Activated CD4-positive, alpha-beta T cell treated with anti-CD3 and anti-CD28 coated beads, Interleukin-2, amount 50 U/mL, for 24 hours (primary cell): ENCODE measurements at places on chromosomes 3 and 15.

- no peak for DNase-seq
These were observed 420.8 kb downstream of the EPHA6 start for GRCh38 chr3:97235179-97235578.

- DNase-seq = no peak
These were observed 368.0 kb downstream of the NAALADL2 start for GRCh38 chr3:175227126-175227525.

- DNase-seq = no peak
These were observed 66.0 kb downstream of the TRIM69 start for GRCh38 chr15:44802336-44802735.

DNA sequence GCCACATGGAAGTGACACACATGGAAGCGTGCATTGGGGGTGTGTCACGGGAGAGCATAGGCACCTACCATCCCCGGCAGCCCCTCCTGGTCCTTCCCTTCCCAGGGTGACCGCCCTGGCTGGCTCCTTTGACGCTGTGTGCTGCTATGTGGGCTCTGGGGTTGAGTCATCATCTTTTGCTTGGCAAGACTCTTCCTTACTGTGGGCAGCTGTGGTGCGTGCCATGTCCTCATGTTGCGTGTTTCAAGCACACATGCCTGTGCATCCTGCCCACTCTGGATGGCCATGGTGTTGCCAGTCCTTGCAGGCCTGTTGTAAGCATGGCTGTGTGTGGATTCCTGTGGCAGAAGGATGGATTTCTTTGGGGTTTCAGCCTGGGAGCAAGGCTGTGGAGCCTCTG is 14.0 kb downstream of the PLXNA1 start:
- DNase-seq = no peak

DNA sequence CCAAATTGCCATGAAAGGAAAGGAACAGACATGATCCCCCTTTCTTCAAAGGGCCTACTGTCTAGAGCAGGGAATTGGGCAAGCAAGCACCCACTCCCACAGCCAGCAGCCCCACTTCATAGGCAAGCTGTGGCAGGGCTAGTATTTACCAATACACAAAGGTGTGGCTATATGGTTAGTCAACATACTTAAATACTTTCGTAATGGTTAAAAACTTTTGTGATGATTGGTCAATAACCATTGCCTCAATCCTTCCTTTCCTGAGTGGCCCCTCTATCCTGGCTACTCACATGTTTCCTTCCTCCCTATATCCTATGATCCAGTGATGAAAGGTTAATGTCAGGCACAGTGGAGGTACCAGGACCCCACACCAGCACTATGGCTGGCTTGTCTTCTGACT is 30.1 kb upstream of the ARL8B start:
- no peak for DNase-seq

DNA sequence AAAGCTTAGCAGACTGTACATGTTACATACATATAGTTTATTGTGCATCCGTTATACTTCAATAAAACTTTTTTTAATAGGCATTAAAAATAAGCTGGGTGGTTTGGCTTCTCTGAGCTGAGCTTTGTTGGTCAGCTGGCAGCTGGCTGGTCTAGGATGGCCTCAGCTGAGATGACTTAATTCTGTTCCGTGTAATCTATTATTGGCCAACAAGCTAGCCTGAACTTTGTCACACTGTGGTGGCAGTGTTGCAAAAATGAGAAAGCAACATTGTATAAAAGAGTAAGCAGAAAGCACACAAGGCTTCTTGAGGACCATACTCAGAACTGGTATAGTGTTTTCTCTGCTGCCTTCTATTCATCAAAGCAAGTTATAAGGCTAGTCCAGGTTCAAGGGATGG is 45.2 kb downstream of the CGGBP1 start:
- no peak for DNase-seq

- no peak for DNase-seq
These were observed 571.8 kb upstream of the IL12A start for GRCh38 chr3:159416856-159417255.

GRCh38 chr3:123054109-123054778 is 12.6 kb upstream of the PDIA5 start:
- DNase-seq = no peak

DNA sequence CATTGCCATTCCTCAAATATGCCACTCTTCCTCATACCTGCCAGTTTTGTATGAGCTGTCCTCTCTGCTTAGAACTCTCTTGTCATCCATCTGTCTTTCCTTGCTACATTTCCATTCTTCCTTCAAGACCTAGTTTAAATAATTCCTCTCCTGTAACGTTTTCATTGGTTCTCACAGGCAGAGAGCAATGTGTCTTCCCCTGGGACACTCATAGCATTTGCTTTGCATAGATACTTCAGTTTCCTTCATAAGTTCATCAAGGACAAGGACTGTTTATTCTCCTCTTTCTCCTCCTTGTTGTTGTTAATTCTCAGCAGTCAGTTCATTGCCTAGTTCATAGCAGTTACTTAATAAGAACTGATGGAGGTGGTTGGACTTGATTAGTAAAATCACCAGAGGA is 10.5 kb downstream of the NR2C2 start:
- no peak for DNase-seq

DNA sequence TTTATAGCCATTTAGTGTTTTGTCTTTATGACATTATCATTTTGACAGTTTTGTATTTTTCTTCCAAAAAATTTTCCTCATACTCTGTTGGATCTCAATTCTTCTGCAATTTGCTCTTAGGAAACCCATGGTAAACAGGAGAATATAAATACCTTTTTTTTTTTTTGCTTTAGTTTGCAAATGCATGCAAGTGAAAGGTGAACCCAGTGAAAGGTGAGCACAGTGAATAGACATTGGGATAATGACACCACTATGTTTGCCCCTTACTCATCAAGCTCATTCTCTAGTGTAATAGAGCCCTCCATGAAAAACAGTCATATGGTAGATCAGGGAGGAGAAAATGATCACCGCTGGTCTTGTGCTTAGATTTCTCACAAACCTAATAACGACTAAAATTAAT is 59.0 kb upstream of the TRPC1 start:
- DNase-seq = no peak

GRCh38 chr15:57751177-57751800 is 44.8 kb downstream of the POLR2M start:
- DNase-seq = no peak

DNA sequence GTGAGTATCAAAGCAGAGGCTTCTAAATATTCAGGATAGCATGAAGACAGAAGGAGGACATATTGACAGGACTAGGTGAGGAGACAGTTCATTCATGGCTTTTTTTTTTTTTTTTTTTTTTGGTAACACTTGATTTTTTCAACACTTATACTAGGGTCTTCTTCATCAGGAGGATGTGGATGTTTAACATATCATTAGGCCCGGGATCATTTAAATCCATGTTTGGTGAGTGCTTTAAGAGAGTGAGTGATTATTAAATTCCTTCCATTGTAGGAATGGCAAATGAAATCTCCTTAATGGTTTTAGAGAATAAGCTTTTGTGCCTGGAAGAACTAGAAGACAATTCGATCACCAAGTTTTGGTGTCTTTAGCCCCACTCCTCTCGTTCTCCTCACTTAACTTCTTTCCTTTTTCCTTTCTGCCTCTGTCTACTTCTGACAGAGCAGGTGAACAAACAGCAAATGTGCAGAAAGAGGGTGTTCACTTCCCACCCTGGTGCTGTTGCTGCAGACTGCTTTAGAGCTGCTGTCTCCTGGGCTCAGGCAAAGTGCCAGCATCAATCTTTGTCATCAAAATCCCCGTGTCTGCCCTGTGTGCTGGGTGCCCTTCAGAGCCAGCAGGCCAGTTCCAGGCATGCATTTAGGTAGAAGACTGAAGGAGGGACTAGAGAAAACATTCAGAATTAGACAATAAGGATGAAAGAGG is 35.6 kb upstream of the RAB11A start:
- no peak for DNase-seq

DNA sequence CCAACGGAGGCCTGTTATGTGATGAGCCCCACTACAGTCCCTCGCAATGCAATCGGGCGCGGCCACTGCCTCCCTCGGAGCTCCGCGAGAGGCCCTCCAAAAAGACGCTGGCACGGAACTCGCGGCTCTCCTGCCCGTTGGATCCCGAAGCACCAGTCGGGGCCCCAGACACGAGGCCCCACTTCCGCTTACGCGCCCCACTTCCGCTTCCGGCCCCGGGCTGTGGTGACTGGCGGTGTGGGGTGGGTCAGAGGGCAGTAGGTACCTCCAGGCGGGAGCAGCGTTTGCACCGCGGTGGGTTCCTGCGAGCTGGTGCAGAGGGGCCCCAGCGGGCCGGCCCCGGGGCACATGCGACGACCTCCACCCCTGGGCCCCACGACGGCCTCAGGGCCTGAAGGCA is at the start of gene TOPAZ1:
TSS of gene TOPAZ1 (plus strand) at position 181 of the 400 bp plus-strand sequence. CDS start at position 349, 168 bp downstream.
- DNase-seq = no peak

DNA sequence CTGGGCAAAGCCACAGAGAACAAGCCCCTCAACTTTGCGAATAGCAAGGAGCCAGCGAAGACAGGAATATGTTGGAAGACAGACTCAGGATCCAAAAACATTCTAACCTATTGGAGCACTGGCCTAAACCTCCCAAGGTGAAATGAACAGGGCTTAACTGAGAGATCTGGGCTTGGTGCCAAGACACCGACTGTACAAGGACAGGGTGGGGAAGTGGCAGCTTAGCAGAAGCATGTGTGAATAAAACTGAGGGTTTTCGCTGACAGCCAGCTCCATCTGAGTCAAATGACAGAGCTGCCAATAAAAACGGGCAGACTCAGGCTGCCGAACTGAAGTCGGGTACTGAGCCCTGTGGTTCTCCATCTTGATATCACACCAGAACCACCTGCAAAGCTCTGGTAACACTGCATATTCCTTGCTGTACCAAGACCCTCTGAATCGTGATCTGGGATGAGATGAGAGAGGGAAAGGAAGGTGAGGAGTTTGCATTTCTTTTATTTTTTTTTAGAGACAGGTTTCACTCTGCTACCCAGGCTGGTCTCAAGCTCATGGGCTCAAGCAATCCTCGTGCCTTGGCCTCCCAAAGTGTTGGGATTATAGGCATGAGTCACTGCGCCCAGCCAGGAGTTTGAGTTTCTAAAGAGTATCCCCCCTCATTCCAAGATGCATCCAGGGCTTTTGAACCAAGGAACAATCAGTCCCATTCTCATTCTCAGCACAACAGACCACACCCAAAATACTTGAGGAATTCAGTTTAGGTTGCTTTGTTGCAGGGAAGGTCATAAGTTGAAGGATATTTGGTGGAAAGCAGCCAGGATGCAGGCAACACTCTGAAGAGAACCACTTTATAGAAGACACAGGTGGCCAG is 6.0 kb upstream of the PLCB2 start:
- DNase-seq = no peak

DNA sequence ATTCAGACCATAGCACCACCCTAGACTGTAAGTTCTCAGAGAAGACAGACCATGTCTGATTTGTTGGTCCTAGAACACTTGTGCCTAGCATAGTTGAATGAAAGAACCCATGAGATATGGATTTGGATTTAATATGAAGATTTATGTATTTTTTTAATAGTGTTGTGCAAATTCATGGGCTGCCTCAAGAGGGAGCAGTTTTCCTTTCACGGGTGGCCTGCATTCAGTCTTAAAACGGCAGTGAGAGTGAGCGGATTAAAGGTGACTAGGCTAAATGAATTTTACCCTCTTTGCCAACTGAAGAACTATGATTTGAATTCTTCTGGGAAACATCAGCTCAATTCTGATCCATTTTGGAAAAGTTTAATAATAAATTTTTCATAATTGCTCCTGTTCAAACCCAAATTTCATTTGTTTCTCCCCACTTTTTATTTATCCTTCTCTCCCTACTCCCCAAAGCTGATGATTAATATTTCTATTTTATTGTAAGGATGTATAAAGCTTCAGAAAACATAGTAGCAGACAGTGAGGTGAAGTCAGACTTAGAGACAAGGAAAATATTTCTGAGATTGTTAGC is 67.3 kb downstream of the MORC1 start:
- no peak for DNase-seq

GRCh38 chr3:170997961-170998913 is 28.3 kb downstream of the SLC2A2 start:
- no peak for DNase-seq

DNA sequence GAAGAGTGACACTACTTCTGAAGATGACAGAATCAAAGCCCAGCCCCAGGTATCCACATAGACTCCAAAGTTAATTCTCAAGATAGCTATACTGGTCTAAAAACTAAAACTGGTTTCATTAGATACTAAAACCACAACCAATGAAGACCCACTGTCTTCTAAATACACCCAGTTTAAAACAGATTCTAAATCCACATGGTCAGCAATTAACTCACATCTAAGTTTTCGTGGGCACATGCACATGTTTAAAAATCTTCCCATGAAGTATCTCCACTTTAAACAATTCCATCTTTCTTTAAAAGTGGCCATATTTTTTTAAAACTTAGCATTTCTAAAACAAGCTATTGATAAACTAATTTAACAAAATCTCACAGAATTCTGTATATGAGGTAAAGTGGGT is 63.1 kb downstream of the GPR160 start:
- no peak for DNase-seq

- DNase-seq = no peak
These were observed 177.9 kb downstream of the CDIN1 start for GRCh38 chr15:36757189-36757814.

- no peak for DNase-seq
These were observed 36.4 kb upstream of the GSK3B start for GRCh38 chr3:120130656-120131055.

DNA sequence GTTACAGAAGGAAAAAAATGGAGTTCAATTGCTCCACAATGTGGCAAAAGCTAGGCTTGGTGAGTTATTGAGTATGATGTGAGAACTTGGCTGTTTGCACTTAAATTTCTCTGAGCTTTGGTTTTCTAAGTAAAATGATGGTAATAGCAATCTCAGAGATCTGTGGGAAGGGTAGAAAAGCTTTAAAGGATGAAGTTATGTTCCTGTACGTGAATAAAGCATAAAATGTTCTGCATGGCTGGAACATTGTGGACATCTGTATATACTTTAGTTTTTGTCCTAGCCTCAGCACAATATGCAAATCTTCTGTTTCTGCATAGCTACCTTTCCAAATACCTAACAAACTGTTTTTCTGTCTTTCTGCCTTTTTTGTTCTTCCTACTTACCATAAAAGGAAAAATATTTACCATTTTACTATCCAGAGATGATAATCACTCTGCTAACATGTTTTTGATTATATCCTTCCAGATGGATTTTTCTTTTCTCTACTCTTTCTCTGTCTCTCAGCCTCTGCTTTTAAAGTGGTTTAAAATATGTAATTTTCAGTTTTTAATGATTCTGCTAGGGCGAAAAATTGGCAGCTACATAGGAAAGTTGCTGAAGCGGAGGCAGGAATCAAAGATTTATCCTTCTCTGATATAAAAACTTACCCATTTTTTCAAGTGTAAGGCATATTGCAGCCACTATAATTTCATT is 188.1 kb downstream of the FNDC3B start:
- DNase-seq = no peak

DNA sequence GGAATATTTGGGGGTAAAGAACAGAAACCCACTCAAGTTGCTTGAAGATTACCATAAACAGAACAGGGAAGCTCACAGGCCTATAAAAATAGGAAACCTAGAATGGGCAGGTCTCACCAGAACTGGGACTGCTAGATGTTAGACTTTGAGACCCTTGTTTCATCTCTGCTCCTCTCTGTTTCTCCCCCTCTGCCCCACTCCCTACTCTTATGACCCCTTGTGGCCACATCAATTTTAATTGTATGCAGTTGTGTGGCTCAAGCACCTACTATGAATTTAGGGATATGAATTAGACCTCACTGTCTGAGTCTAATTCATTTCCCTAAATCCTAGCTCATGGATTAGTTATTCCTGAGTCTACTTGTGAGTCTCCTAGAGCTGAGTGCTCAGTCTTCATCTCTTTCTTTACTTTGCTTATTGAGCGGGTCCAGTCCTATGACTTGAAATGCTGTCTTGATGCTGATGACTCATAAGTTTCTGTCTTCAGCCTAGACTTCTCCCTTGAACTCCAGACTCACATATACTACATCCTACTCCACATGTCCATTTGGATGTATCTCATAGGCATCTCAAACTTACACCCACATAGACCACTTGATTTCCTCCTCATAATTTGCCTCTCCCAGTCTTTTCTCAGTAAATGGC is 78.7 kb downstream of the ITPR1 start:
- DNase-seq = no peak
